CD4-positive, alpha-beta memory T cell (primary cell): ENCODE measurements at places on chromosomes 6 and 20.

GRCh38 chr20:63718996-63719395 lies 11.2 kb downstream of the ZGPAT start:
- no peak for DNase-seq

- DNase-seq, result no peak
Observed at GRCh38 chr6:6694368-6694780, 105.9 kb downstream of the LY86 start.

DNA sequence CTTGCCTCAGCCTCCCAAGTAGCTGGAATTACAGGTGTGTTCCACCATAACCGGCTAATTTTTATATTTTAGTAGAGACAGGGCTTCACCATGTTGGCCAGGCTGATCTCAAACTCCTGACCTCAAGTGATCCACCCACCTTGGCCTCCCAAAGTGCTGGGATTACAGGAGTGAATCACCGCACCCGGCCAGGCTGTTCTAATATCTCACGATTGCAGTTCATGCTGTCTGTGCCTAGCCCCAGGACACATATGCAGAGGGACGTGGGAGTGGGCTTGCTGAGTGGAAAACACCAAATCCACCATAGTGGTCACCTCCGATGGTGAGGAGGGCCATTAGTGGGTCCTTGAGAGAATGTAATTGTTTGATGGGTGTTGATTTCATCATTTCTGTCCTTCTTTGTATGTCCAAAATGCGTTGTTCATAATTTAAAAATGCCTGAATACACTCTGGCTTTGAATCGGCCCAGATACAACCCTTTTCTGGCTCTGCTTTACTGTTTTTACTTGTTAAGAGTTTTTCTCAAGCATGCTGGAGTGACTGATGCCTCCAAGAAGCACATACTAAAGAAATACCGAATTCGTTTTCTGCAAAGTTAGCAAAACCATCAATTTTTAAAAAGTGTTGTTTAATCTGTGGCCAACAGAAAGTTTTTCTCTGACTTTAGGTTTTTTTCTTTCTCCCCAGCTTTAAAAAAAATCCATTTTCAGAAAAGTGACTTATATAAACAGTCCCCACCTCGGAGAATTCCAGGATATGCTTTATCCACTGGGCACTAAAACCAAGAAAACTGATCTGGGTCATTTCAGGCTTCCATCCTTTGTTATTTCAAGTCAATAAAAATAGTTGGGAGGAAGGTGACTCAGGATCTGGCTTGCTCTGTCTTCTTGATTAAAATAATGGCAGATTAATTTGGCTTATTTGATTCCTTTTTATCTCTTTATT lies 18.8 kb upstream of the RALGAPA2 start:
- DNase-seq, result no peak

DNA sequence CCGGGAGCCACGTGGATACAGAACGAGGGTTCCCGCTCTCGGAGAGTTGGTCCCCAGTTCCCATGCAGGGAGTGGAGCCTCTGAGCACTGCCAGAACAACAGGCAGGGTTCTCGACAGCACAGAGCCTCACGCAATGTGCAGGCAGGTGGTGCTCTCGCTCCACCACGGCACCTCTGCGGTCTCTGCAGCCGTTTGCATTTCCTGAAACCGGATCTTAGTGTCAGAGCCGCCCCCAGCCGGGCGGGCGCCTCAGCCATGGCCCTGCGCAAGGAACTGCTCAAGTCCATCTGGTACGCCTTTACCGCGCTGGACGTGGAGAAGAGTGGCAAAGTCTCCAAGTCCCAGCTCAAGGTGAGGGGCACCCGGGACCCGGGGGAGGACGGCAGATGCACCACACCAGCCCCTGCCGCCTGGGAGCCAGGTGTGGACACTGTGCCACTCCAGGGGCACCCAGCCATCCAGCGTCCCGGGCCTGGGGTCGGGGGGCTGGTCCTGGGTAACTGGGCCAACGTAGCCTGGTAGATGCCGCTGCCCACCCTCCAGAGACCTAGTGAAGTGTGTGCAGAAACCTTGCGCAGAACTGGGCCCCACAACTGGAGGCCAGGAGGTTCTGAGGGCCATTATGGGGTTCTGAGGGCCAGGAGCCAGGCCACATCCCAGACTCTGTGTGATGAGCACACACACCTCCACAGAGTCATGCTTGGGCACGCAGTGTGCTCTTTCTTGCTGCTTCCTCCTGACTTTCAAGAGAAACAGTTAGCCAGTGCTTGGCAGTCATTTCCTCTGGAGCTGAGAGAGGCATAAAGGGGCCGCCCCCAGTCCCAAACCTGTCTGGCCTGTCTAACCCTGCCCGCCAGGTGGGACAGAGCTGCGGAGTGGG lies at the start of gene DEF6:
TSS of gene DEF6 (plus strand) at position 218 of the 881 bp plus-strand sequence. CDS start at position 257, 39 bp downstream.
- DNase-seq, result peak; percentile 89

- DNase-seq, result no peak
Observed at GRCh38 chr20:25083141-25083772, 1.3 kb upstream of the VSX1 start.

DNA sequence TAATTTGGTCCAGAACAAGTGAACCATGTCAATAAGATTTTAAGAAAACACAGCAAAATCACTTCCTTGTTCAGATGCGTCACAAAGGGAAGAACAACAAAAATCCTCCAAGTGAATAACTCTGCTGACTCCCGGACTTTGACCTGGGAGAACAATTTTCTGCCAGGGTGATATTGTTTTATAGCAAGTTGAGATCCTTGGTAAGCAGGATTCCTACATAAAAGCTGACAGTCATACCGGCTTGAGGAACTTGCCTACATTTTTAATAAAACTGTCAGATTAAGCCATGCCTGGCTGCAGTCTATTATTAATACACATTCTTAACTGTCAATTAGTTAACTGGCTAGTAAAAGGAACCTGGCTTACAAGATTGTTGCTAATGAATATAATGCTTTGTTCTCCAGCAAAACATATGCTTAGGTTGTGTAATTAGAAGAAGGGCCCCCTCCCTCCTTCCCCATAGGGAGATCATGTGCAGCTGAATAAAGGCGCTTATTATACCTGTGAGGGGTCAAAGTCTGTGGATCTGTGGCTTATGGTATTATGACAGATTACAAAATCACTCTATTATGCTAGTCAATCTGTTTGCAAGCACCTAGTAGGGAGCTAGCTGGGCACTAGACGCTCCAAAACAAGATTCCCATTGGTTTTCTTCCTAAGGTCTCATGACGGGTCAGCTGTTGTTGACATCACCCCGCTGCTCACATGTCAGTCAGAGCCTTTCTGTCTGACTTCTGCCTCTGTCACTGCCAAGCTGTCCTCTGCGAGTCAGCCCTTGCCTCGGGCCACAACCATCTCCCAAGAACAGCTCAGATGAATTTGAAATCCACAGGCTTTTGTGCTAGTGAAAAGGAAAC lies 44.6 kb upstream of the SEC63 start:
- DNase-seq, result no peak

GRCh38 chr6:145427232-145427631 lies 308.1 kb downstream of the EPM2A start:
- DNase-seq, result no peak
